SJCRH30 (cell line): ENCODE measurements at places on chromosomes 16 and 17.

DNA sequence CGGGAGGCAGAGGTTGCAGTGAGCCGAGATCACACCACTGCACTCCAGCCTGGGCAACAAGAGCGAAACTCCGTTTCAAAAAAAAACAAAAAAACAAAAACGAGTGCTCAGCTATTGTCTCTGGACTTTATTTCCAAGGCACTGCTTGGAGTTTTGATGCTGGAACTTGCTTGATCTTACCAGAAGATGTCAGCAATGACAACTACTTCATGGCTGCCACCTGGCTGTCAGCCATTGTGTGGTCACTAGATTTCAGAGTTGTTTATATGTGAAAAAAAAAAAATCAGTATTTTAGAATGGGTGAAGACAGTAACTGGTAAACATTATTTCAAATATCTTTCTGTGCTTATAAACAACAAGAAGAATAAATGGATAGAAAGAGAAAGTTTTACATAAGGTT is 26.3 kb upstream of the OR4D1 start:
- no peaks in the 10 kb centered on the region for H3K36me3 ChIP-seq
- DNase-seq = no peak
- H3K27me3 ChIP-seq = no peaks in the 10 kb centered on the region; the same call in 1 of the 2 replicates
- no peaks in the 10 kb centered on the region for H3K4me1 ChIP-seq
- no peak overlapping the region for H3K27ac ChIP-seq

DNA sequence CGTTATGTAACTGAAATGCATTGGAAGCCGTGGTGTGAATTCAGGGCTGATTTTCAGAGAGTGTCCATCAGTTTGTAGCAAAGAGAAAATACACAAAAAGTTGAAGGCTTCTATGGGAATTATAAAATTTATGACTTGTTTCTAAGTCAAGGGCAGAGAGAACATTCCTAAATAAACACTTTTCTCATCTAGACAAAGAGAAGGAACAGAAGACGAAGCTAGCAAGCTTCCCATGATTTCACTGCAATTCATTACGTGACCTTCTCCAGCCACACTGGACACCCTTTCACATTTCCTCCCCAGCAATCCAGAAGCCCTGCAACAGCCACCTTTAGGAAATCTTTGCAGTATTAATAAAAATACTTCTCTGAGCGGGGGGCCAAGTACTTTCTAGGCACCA is 67.8 kb downstream of the TMEM100 start:
- H3K27me3 ChIP-seq = no peaks in the 10 kb centered on the region
- H3K36me3 ChIP-seq = no peaks in the 10 kb centered on the region
- no peaks in the 10 kb centered on the region for H3K4me1 ChIP-seq
- H3K27ac ChIP-seq = no peak overlapping the region
- DNase-seq = no peak

- H3K27ac ChIP-seq = no peak overlapping the region
- DNase-seq = no peak
- H3K4me3 ChIP-seq = no peak overlapping the region
- no peaks in the 10 kb centered on the region; the same call in 1 of the 2 replicates for H3K4me1 ChIP-seq
These were observed 194.7 kb downstream of the SPECC1 start for GRCh38 chr17:20203761-20204263.

DNA sequence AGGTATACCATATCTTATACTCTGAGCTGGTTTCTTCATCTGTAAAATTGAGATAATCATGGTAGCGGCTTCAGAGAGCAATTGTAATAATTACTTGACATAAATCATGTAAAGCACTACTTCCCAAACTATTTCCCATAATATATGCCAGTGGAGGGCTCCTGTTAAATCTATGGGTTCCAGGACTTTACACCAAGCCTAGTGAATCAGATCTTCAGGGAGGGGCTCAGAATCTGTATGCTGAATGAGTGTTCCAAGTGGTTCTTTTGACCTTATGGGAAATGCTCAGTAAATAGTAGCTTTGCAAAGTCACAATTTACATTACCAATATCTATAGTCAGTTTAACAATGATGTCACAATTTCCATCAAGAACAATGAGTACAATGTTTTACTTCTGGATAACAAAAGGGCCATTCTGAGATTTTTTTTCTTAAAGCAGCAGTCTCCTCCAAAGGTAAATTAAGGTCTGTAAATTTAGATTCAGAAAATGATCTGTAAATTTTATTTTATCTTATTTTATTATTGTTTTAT is 50.9 kb upstream of the NLK start:
- H3K27ac ChIP-seq = no peak overlapping the region
- DNase-seq = no peak
- H3K4me1 ChIP-seq = no peaks in the 10 kb centered on the region
- H3K36me3 ChIP-seq = no peaks in the 10 kb centered on the region

GRCh38 chr16:12573730-12574383 is 229.8 kb downstream of the CPPED1 start:
- H3K27ac ChIP-seq = no peak overlapping the region
- no peaks in the 10 kb centered on the region for H3K4me1 ChIP-seq
- no peaks in the 10 kb centered on the region for H3K36me3 ChIP-seq
- peak; percentile 69 for DNase-seq
- H3K4me3 ChIP-seq = no peak overlapping the region

GRCh38 chr16:49529411-49530045 is 155.9 kb downstream of the C16orf78 start:
- DNase-seq = no peak
- no peak overlapping the region for H3K27ac ChIP-seq
- H3K36me3 ChIP-seq = no peaks in the 10 kb centered on the region
- H3K27me3 ChIP-seq = no peaks in the 10 kb centered on the region
- H3K4me1 ChIP-seq = peaks cover 4% of the 10 kb centered on the region
- no peak overlapping the region for H3K4me3 ChIP-seq

- no peak overlapping the region for H3K4me3 ChIP-seq
- H3K27me3 ChIP-seq = peaks cover 59% of the 10 kb centered on the region
- no peaks in the 10 kb centered on the region for H3K4me1 ChIP-seq
- H3K36me3 ChIP-seq = no peaks in the 10 kb centered on the region
- no peak for DNase-seq
These were observed 64.3 kb downstream of the CNGB1 start for GRCh38 chr16:57906382-57907316.

- no peak for DNase-seq
- H3K27ac ChIP-seq = no peak overlapping the region
- no peaks in the 10 kb centered on the region for H3K27me3 ChIP-seq
- no peaks in the 10 kb centered on the region for H3K36me3 ChIP-seq
- H3K4me3 ChIP-seq = no peak overlapping the region
These were observed 9.3 kb downstream of the HAP1 start for GRCh38 chr17:41725134-41725533.

- no peak overlapping the region for H3K4me3 ChIP-seq
- peaks cover 20% of the 10 kb centered on the region for H3K4me1 ChIP-seq
- H3K36me3 ChIP-seq = no peaks in the 10 kb centered on the region
- H3K27me3 ChIP-seq = no peaks in the 10 kb centered on the region
- no peak overlapping the region for H3K27ac ChIP-seq
These were observed 34.8 kb upstream of the MTSS2 start for GRCh38 chr16:70720425-70721201.

- no peaks in the 10 kb centered on the region for H3K4me1 ChIP-seq
- no peak overlapping the region for H3K27ac ChIP-seq
- no peaks in the 10 kb centered on the region for H3K36me3 ChIP-seq
These were observed 19.4 kb downstream of the CD300A start for GRCh38 chr17:74485841-74486240.

DNA sequence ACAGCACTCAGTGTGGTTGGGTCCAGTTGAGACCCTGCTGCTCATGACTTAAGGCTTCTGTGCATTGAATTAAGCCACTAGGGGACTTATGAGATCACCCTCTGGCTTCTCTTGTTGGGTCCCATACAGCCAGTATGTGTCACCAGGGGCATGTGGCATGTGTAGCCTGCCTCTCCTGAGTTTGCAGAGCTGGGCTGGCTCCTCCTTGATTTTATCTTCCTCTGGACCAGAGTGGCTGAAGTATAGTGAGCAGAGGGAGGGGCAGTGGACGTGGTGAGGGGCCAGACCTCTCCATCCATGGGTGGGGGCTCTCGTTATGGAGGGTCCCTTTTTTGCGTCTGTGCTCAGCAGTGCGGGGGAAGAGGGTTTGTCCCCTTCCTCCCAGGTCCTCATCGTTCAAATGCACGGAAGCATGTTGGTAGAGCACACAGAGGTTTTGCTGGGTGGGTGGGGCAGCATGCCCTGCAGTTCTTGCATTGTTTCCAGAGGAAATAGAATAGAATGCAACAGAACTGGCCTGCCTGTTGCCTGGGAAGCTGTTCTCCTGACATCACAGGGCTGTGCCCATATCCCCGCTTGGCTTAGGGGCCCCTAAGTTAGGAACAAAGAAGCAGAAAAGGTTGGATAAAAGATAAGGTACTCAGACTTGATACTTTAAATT is 77.4 kb downstream of the SPECC1 start:
- peaks cover 20% of the 10 kb centered on the region; the same call in 1 of the 2 replicates for H3K27me3 ChIP-seq
- H3K27ac ChIP-seq = no peak overlapping the region
- H3K4me1 ChIP-seq = no peaks in the 10 kb centered on the region
- H3K4me3 ChIP-seq = no peak overlapping the region

GRCh38 chr17:70070305-70071027 is 4.6 kb upstream of the KCNJ16 start:
- H3K27me3 ChIP-seq = no peaks in the 10 kb centered on the region
- H3K27ac ChIP-seq = no peak overlapping the region
- H3K4me1 ChIP-seq = no peaks in the 10 kb centered on the region
- no peaks in the 10 kb centered on the region for H3K36me3 ChIP-seq

DNA sequence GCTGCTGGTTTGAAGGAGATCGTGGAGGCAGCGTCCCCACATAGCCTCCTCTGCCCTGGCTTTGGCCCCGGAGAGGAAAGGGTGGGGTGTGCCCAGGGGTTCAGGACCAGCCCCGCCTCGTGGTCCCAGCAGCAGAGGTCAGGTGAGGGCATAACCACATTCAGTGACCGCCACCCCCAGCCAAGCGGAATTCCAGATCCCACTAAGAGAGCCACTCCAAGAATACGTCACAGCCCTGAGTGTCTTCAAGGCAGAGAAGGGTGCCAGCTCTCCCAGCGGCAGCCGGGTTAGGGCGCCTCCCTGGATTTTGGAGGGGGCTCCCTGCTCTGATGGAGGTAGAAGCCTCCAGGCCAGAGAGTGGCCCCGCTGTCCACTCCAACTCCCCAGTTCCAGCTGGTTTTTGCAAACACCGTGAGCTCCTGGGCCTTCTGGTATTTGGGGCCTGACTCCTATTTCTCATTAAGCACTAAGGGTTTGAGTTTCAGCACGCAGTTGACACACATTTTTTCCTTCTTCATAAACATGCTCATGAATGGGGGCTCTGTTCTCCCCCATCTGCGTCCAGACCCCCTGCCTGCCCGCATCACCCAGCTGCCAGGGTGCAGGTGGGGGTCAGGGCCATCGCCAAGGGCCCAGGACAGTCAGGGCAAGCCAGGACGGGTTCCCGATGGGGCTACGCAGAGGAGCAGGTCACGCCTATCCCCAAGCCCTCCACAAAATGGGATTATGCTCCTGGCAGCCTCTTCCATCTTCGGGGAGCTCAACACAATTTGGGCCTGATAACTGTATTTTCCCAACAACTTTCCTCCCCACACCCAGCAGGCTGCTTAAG is 98.4 kb upstream of the PLCG2 start:
- H3K27ac ChIP-seq = peak overlapping the region; percentile 90
- no peaks in the 10 kb centered on the region for H3K27me3 ChIP-seq
- no peaks in the 10 kb centered on the region for H3K36me3 ChIP-seq

DNA sequence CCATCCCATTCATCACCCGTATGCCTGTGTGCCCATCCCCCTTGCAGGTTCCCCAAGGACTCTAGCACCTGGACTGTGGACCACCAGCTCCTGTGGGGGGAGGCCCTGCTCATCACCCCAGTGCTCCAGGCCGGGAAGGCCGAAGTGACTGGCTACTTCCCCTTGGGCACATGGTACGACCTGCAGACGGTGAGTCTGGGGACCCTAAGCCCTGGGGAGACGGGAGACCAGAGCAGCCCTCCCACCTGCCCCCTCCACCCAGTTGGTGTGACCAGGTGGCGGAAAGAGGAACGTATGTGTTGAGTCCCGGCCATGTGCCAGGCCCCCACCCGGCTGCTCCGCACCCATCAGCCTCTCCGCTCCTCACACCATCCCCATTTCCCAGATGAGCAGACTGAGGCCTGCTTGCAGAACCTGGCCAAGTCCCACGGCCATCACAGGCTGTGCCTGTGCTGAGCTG is 15.6 kb downstream of the GAA start:
- no peaks in the 10 kb centered on the region; the same call in 1 of the 2 replicates for H3K36me3 ChIP-seq
- no peak overlapping the region for H3K27ac ChIP-seq
- H3K27me3 ChIP-seq = peaks cover 6% of the 10 kb centered on the region; the same call in 1 of the 2 replicates
- H3K4me3 ChIP-seq = no peak overlapping the region

DNA sequence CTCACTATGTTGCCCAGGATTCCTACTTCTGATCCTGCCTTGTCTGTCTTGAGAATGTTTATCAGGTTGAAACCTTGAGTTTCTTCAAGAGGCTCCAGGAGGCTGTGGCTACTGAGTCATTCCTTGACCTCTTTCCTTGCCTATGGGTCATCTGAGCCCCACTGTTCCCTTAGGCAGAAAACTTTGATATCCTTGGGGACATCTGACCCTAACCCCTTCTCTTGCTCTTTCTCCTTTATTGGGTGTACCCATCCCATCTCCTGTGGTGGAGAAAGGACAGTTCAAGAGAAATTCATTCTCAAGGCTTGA is 12.5 kb downstream of the ARL4D start:
- H3K4me3 ChIP-seq = no peak overlapping the region
- no peak overlapping the region for H3K27ac ChIP-seq
- H3K36me3 ChIP-seq = no peaks in the 10 kb centered on the region
- H3K27me3 ChIP-seq = 0 out of 2 replicates have a peak, but pooled peaks cover 4% of the 10 kb centered on the region
- no peaks in the 10 kb centered on the region for H3K4me1 ChIP-seq
- DNase-seq = no peak

GRCh38 chr17:46976626-46977270 is 2.3 kb downstream of the RPRML start:
- no peaks in the 10 kb centered on the region for H3K36me3 ChIP-seq
- no peak overlapping the region for H3K27ac ChIP-seq
- peaks cover 14% of the 10 kb centered on the region for H3K4me1 ChIP-seq
- peak; percentile 25 for DNase-seq

DNA sequence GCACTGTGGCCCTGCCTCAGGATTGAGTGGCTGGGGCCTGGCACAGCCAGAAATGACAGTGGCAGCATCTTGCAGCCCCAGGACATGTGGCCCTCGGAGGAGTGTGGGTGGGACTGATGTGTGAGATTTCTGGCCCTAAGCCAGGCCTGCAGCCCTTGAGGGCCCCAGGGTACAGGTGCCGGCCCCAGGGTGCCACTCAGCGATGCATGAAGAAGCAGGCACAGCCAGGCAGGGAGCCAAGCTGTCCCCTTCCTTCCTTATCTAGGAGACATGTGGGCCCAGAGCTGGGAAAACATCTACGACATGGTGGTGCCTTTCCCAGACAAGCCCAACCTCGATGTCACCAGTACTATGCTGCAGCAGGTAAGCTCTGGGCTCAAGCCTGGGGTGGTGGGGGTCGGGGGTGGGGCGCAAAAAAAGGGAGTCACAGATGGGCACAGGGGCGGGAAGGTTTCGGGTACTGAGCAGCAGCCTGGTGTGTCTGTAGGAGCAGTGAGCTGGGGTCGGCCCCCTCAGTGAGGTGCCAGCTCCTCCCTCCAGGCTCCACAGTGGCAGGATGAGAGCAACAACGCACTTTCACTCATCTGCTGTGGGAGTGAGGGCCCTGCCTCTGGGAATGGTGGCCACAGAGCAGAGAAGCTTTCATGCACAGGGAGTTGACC is 4.1 kb downstream of the ACE start:
- no peak overlapping the region for H3K4me3 ChIP-seq
- H3K27ac ChIP-seq = no peak overlapping the region
- H3K36me3 ChIP-seq = no peaks in the 10 kb centered on the region
